Purkinje cell (primary cell): ENCODE measurements at places on chromosomes 6 and 20. TPM values are rescaled to one million over a fixed set of nuclear protein-coding genes. Genes with fewer than 3 reads are reported as not detected.

SSTR4 gene
- polyA plus RNA-seq = not detected in 2 replicates

THBS2 gene
- polyA plus RNA-seq = 1.9 and 2.1 TPM in 2 replicates

PRICKLE4 gene
- polyA plus RNA-seq = not detected in 2 replicates

CNR1 gene
- polyA plus RNA-seq = 25.1 and 28.2 TPM in 2 replicates

EEF1A2 gene
- polyA plus RNA-seq = 13.6 and 15.1 TPM in 2 replicates
